ENCODE measurements at places on chromosomes 6 and 20.
A peak's percentile ranks its signal among the peaks of the same experiment; 100 is the strongest.

GRCh38 chr6:155418017-155418761, 37.5 kb downstream of the NOX3 start:
- DNase-seq, result peak; percentile 62

DNA sequence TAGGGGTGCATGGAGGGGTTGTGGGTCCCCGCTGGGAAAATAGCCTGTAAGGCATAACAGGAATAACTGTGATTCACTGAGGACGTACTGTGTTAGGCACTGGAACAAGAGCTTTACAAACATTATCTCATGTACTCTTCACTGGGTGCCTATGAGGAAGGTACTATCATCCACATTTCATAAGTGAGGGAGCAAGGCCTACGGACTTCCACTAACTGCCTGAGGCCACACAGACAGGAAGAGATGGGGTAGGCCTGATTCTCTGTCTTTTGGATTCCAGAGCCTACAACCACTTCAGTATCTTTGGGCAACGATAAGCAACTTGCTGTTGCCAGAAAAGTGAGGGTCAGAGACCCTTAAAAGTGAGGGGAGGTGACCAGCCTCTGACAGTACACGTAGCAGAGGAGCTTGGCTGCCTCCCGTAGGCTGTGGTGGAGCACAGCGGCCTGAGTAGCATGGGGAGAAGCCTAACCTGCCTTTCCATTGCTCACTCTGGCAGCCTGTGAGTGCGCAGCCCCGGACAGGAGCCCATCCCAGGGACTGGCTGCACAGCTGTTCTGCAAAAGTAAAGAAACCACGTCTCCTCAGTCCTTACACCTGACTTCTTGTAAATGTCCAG, 30.4 kb downstream of the PSMB1 start:
- peak; percentile 27 for DNase-seq

DNA sequence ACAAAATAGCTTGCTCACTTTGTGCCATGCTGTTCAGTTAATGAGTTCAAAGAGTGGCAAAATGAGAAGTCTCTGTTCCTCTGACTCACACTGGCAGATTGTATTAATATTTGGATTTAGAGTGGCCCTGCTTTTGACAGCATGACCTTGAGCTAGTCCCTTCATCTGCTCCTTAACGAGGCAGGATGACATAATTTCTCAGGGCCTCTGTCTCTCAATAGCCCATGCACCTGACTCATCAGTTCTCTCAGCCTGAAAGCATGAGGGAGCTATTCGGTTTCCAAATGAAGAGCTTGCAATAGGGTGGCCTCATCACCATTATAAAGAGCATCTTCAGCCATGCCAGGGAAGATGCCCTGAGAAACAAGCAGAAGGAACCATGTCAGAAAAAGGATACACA, 38.2 kb downstream of the CAP2 start:
- DNase-seq, result no peak

- DNase-seq, result no peak
These were observed 11.4 kb upstream of the MMS22L start for GRCh38 chr6:97294451-97294850.

DNA sequence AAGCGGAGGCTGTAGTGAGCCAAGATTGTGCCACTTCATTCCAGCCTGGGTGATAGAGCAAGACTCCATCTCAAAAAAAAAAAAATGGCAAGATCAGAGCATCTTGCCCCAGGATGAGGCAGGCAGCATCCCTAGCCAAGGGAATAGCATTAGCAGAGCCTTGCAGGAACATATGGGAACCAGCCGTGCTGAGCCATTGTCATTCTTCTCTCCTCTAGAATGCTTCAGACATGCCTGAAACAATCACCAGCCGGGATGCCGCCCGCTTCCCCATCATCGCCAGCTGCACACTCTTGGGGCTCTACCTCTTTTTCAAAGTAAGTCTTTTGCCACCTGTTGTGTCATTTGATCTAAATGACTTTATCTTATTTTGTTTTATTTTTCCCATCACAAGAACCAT, 13.0 kb downstream of the HM13 start:
- DNase-seq, result no peak

DNA sequence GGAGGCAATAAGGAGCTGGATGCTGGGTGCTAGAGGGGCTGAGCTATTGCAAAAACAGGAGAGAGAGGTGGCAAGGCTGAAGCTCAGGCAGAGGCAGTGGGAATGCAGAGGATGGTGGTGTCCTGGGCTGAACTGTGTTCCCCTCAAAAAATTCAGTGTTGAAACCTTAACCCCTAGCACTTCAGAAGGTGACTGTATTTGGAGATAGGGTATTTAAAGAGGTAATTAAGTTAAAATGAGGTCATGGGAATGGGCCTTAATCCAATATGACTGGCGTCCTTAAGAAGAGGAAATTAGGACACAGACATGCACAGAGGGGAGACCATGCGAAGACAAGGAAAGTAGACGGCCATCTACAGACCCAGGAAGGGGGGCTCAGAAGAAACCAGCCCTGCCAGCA, 11.5 kb upstream of the MMP9 start:
- DNase-seq, result no peak

DNA sequence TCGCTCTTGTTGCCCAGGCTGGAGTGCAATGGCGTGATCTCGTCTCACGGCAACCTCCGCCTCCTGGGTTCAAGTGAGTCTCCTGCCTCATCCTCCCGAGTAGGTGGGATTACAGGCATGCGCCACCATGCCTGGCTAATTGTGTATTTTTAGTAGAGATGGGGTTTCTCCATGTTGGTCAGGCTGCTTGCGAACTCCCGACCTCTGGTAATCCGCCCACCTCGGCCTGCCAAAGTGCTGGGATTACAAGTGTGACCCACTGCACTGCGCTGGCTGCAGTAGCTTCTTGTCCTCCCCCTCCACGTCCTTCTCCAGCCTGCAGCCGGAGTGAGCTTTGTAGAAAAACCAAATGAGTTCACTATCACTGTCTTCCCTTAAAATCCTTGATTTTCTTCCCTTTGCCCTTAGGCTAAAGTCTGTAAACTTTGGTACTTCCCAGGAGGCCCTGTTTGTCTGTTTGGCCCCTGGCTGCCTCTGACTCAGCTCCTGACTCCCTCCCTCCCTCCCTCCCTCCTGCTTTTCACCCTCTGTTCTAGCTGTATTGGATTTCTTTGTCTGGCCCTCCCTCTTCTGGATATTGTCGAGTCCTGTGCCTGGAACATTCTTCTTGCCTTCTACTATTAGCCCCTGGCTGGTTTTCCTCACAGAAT, 12.9 kb downstream of the PARD6B start:
- no peak for DNase-seq

DNA sequence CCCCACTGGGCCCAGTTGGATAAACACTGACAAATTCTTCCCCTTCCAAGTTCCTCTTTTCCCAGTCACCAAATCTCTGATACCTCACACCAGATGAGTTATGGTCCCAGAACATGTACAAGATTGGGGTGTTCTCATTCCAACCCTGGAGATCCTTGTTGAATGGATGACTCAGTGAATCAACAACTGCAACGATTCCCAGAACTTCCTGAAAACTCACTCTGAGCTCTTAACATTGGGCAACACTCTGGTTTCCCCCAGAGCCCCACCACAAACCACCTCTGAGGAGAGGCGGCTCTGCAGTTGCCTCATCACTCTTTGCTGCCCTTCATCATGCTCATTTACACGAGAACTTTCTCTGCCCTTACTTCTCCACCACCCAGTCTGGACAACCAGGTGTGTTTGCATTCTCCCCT, 115.2 kb downstream of the MRPL14 start:
- DNase-seq, result peak; percentile 70

All from hematopoietic multipotent progenitor cell treated with erythropoietin and hydrocortisone succinate and interleukin-3 and kit ligand, for 6 days (in vitro differentiated cells).